ENCODE measurements at places on chromosomes 3 and 15.

DNA sequence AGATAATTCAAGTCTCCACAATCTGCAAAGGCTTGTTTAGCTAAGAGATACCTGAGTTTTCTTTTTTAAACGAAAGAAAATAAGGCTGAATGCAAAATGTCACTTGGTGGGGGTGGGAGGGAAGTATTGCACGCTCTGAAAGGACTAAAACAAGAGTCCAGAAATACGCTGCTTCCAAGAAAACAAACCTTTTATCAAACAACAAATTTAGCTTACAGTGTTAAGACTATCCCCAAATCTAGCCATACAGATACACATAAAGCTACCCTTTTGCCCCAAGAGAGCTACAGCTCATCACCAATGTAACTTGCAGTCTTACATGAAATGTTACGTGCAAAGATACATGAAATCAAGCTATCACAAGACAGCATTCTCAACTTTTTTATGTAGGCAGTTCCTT is 522.5 kb downstream of the FOXP1 start:
- no peak for DNase-seq

DNA sequence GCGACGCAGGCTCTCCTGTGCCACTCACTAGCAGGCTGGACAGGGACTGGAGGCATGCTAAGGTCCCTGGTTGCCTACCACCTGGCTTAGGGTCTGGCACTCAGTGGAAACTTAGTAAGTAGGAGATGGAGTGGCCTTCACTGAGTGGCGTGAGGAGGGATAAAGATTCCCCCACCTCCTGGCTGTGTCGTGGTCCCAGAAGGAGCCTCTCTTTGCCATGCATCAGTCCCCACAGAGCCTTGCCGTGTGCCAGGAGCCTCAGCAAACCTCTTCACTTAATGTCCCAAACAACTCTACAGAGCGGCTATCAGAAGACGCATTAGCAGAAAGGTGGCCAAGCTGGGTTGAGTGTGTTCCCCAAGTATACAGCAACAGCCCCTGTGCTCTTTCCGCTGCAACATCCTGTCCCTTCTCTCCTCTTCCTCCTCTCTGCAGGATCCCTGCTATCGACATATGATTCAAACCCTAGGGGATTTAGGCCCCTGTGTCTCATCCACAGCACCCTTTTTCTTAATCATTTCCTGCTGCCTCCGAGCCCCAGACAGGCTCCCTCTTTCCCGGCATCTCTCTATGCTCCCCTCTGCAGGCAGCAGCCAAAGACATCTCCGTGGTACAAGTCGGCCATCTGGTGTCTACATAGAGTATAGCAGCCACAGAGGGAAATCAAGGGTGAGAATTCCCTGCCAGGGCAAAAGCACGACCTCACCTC is 66.7 kb downstream of the SLC6A1 start:
- peak; percentile 44 for DNase-seq

DNA sequence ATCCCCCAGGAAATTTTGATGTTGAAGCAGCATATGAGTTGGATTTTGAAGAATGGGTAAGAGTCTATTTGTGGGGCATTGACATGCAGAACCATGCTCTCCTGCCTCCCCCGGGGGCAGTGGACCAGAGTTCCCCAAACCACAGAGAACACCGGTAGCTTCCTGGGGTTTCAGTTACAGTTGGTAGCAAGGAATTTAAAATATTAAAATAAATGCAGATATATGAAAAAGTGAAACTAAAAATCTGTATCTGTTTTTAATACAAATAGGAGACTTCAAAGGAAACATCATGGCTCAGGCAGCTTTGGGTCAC is 37.4 kb downstream of the SLC9A9 start:
- DNase-seq = no peak

DNA sequence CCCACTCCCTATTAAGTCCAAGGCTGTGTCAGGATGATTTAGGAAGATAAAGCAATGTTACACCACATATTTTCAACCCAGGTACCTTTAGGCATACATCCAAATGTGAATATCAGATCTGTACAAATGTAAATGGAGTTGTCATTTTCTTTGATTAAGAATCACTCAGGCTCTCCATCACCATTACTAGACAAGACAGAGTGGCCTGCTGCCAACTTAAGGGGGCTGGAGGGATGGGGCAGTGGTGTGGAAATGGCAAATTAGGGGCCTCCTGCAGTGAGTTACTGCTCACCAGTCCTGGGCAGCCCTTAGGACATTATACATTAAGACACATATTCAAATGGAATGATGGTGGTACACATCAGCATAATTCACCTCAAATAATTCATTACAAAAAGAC is 211.0 kb downstream of the TNIK start:
- no peak for DNase-seq

GRCh38 chr3:150135287-150135721 is 164.6 kb upstream of the PFN2 start:
- DNase-seq = no peak

DNA sequence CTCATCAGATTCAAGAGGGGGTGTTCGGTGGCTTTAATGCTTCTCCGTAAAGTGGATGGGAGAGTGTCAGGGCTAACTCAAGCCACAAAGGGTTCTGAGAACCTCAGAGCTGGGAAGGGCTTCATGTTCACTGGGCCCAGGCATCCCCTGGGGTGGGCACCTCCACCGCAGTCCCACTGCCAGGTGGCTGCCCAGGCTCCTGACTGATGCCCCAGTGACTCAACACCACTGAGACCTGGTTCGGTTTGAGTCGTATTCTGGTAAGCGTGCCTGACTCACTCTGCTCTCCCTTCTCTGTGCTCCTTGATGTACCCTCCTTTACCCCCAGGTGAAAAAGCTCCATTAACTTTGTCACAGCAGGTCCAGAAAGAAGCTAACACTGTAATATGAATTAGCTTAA is 304.6 kb downstream of the RPLP1 start:
- DNase-seq = no peak

DNA sequence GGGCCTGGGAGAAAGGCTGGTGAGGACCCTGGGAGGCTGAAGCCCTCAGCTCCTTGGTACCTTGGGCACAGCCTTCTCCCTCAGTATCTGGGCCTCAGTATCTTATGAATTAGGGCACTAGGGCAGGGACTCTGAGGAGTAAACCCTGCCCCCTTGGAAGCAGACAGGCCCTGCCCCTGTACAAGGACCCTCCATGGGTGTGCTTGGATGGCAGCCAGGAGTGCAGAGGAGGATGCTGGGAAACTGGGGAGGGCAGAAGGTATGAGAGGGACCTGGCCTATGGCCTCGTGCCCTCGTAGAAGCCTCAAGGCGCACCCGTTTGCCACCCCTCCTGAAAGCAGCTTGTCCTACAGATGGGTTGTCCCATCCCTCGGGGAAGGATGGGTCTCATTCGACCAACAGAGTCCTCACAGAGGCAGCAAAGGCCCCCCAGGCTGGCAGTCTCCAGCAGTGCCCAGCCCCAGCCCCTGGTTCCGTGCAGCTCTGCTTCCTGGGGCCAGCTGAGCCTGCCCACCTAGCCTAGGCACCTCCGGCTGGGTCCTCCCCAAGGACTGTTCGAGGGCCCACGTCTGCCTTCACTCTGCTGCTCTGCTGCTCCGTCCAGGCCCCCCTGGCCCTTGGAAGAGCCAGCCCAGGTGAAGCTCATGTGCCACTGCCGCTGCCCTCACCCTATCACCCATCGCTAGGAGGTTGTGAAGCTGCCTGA is 15.3 kb upstream of the SEMA3F start:
- DNase-seq = no peak

GRCh38 chr3:196159952-196160804 is 51.0 kb downstream of the ZDHHC19 start:
- peak; percentile 67 for DNase-seq

- DNase-seq = no peak
Observed at GRCh38 chr3:67674055-67674454, 19.6 kb upstream of the SUCLG2 start.

- DNase-seq = peak; percentile 6
Observed at GRCh38 chr3:6825524-6825923, 35.4 kb upstream of the GRM7 start.

- DNase-seq = no peak
Observed at GRCh38 chr15:57112178-57112577, 193.7 kb downstream of the TCF12 start.

GRCh38 chr3:105715372-105715771 is 153.4 kb downstream of the CBLB start:
- DNase-seq = no peak

- DNase-seq = no peak
Observed at GRCh38 chr3:144511346-144511745, 539.7 kb downstream of the DIPK2A start.

DNA sequence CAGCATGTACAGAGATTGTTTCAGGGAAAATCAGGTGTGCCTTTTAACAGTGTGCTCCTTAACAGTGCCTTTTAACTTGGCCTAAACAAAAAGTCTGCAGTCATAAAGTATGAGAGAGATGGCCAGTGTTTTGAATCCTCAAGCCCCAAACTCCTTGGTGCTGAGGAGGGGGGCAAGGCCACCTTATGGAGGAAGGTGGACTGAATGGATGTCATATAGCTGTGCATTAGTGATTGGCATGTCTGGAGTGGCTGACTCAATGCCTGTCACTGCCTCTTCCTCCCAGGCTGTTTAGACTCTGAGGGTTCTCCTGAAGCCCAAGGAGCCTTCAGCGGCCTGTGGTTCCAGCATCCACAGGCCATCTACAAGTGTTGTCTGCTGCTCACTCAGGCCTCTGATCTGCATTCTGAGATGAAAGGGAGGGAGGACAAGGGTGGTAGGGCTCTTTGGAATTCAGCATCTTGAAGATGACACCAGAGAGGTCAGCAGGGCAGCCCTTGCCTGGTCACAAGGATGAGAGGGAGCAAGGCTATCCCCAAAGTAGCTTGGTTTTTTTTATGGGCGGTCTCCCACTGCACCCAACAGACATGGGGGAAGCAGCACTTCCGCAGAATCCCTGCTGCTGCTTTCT is 1.5 kb downstream of the FOXL2NB start:
- DNase-seq = no peak

GRCh38 chr15:73914145-73914544 is 12.1 kb upstream of the LOXL1 start:
- DNase-seq = no peak

DNA sequence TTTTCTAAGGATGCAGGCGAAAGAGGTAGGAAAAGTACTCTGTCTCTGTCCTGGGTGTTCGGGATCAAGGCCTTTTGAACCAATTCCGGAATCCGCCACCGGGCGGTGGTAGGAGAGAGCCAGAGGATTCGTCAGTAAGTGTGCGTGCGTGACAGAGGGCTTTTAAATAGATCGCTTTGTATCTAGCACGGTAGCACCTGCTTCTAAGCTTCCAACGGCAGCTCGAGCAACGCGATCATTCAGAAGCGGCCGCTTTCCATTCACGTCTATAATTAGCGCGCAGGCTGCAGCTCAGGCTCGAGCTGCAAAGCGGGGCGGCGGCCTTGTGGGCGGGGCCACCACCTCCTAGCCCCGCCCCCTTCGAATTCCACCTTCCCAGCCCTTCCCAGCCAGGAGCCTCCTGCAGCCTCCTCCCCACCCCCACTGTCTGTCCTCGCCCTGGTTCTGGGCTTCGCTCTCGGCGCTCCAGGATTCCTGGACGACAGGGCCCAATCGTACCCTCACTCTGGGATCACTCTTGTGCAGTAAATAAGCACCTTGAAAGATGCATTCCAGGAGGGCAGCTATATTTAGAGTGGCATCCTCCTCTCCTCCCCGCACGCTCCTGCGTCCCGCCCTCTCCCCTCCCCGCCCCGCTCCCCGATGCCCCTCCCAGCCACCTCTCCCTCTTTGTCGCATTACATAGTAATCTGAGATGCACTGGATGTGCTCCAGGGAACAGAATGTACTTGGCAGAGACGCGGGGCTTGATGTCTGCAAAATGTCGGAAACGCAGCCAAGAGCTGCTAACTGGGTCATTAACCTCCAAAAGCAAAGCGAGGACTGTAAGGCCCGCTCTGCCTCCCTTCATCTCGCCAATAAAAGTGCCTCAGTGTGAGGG is 224.1 kb upstream of the TPRG1 start:
- peak; percentile 91 for DNase-seq

DNA sequence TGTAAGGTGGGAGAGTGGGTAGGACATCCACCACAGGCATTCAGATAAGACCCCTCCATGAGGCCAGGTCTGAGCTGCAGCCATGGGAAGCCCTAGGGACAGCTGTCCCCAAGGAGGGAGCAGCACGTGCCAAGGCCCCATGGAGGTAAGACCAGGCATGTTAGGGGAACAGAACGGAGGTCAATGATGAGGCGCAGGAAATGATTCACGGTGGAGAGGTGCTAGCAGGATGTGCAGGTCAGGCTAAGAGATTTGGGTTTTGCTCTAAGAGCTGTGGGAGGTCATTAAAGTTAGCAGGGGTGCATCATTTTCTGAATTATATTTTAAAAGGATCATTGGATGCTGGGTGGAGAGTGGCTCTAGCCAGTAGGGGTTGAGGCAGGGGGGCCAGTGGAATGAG is 66.4 kb upstream of the SNRPA1 start:
- no peak for DNase-seq

DNA sequence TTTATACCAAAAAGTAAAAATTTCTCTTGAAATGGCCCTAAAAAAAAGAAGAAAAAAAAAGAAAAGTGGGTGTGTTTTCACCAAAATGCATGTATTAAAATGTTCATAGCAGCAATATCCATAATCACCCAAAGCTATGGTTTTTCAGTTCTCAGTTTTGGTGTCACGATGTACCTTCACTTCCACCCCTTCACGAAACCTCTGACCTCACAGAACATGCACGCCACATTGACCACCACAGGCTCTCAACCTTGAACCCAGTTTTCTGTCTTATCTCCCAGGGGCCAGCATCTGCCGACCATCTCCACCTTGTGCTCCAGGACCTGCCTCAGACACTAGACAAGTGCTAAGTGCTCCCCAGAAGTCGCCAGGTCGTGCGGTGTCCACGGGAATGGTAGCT is 30.4 kb downstream of the COLQ start:
- no peak for DNase-seq

- no peak for DNase-seq
Observed at GRCh38 chr3:66473181-66473580, 27.6 kb downstream of the LRIG1 start.

GRCh38 chr15:60062826-60063225 is 58.7 kb downstream of the FOXB1 start:
- DNase-seq = no peak

DNA sequence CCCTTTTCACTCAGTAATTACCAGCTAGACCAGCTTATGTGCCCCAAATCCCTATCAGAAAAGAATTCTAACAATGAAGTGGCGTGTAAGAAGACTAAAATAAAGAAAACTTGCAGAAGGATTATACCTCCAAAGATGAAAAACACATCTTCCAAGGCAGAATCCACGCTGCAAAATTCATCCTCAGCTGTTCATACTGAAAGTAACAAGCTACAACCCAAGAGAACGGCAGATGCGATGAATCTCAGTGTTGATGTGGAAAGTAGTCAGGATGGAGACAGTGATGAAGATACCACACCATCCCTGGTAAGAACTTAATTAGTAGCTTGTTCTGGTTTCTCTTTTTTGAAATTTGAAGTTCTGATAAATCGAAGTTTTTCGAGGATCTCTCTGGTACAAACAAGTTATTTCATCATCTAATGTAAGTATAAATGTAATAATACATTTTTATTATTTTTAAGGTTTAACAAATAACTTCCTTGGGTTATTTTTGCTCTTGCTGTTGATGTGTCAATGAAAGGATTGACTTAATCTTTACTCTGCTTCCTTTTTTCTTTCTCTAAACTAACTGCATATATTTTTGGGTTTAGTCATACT is 1.4 kb downstream of the WDR76 start:
- DNase-seq = no peak

- DNase-seq = no peak
Observed at GRCh38 chr3:127800508-127800907, 21.8 kb downstream of the MGLL start.

- DNase-seq = no peak
Observed at GRCh38 chr15:81293728-81294515, 30.0 kb downstream of the STARD5 start.

- DNase-seq = peak; percentile 73
Observed at GRCh38 chr3:20511863-20512505, 326.0 kb upstream of the SGO1 start.

GRCh38 chr3:173770011-173770410 is 372.5 kb downstream of the NLGN1 start:
- DNase-seq = no peak

- no peak for DNase-seq
Observed at GRCh38 chr3:27378331-27378730, 9.1 kb upstream of the NEK10 start.

All from NCI-H524 (cell line).